ENCODE measurements at places on chromosomes 4 and X.

- DNase-seq: no peak
Observed at GRCh38 chr4:87783781-87784180, 15.6 kb upstream of the IBSP start.

DNA sequence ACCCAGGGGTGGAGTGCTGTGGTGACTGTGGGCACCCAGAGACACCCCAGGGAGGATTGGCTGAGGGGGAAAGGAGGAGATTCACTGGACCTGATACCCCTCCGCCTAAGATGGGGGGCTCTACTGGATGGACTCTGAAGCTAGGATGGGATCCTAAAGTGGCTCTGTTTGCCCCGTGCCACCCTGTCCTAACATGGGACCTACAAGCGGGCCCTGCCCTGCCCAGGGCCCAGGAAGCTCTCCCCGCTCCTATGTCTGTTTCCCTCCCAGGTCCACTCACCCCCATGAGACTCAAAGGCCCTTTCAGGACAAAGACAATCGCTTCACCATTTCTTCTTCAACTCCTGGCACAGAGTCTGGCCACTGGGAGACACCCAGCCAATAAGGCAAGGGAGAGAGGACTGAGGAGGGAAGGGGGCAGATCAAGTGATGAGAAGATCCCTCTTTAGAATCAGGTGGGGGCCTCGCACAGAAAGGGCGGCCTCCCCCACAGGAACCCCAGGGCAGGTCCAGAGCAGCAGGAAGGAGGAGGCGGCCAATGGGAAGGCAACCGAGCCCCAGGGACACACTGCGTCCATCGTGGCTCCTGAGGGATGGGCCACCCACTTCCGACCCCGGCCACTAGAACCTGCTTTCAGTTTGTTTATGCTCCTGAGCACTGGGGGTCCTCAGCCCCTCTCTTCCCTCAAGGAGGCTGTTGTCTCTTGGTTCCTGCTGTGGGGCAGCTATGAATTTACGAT is 155.4 kb downstream of the AFAP1 start:
- DNase-seq: no peak

- peak; percentile 57 for DNase-seq
Observed at GRCh38 chrX:41561045-41561444, 113.9 kb downstream of the NYX start.

- DNase-seq: no peak
Observed at GRCh38 chr4:36341936-36342335, 60.5 kb downstream of the DTHD1 start.

DNA sequence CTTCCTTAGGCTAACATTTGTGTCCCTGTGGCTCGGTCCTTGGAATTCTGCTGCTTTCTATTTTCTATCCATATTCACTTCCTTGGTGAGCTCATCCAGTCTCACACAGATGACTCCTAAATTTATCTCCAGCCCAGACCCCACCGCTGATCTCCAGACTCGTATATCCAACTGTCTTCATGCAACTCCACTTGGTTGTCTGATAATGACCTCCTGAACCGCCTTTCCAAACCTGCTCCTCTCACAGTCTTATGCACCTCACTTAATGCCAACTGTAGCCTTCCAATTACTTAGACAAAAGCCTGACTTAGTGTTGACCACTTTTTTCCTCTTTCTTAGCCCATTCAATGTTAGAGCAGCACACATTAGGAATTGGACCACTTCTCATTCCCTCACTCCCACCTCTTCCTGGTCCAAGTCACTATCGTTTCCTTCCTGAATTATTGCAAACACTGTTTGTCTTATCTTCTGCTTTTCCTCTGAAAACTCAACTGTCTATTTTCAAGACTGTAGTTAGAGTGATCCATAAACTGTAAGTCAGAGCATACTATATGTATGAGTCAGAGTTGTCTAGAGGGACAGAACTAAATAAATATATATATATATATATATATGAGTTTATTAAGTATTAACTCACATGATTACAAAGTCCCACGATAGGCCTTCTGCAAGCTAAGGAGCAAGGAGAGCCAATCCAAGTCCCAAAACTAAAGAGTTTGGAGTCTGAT is 292.5 kb downstream of the UNC5C start:
- no peak for DNase-seq

DNA sequence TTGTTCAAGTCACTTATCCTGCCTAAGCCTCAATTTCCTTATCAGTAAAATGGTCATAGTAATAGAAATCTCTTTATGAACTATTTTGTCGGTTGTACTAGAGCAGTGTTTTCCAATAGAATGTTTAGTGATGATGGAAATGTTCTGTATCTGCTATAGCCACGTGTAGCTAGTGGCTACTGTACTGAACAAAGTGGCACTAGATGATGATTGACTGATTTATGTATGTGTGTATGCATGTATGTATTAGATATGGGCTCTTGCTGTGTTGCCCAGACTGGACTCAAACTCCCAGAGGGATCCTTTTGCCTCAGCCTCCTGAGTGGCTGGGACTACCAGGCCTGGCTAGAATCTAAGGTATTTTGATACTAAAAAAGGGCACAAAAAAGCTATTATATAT is 24.7 kb upstream of the SLC9B1 start:
- no peak for DNase-seq

- no peak for DNase-seq
Observed at GRCh38 chr4:77493120-77493752, 112.4 kb upstream of the CXCL13 start.

DNA sequence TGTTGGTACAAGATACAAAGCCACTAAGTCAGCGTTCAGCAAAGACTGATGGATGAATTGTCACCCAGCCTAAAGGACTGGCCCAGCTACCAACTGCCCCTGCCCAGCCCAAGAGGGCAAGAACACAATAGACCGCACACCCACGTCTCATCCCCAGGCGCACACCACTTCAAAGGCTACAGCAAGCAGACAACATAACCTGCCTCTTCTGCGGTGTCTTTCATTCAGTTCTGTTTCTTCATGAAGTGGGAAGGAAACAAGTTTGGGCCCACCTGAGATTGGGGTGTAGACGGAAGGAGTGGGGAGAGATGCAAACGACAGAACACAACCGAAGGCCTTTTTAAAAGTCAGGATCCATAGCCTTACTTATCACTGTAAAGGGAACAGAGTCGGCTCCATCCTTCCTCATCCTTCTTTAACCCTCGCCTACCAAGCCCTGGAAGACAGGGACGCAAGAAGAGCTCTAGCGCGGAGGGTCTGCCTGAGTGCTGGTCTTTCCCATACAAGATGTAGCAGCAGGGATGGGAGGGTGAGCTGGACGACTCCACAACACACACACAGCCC is 691 bp downstream of the SCARB2 start:
- peak; percentile 40 for DNase-seq

DNA sequence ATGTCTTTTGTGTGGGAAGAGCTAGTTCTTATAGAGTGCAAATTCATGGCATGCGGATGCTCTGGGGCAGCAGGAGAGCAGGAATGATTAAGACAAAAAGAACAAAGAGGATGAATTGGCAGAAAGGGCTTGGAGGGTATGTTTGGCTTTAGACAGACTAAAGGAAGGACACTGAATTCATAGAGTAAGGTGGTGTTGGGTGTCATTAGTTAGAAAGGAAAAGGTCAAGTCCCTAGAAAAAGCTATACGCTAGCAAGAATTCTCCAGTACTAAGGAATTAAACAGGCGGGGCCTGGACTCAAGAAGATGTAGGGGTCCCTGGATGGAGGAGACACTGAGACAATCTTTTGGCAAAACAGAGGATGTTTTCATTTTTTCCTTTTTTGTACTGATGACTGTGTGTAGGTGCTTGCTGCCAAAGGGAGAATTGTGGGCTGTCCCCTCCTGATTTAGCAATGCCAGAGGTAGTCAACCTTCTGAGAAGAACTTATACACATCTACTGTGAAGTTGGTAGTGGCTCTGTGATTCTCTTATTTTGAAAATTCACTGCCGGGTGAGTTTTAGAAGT is 391.0 kb downstream of the SPRY1 start:
- DNase-seq: no peak

DNA sequence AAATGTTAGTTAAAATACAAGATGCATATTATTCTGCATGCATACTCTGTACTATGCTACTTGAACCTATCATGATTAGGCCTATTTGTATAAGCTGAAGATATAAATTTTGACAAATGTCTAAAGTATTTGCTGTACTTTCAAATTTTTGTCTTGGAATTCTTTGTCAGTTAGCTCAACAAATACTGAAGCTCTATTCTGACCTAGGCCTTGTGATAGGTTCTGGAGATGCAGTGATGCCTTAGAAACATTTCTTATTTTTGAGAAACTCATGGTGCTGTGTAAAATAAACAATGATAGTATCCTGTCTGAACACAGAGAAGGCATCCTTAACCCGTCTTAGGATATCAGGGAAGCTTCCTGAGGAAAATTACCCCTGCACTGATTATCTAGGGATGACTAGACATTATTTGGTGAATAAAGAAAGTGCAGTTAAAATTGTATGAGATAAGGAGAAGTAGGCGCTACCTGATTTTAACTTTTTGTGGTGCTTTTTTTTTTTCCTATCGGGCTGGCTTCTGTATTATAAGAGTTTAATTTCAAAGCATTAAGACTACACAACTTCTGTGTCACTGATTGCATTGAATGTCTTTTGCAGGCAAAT is 43.4 kb downstream of the MOB1B start:
- no peak for DNase-seq

- no peak for DNase-seq
Observed at GRCh38 chrX:49244207-49244606, 8.9 kb downstream of the CCDC22 start.

GRCh38 chrX:110153896-110154295 is 151.0 kb downstream of the TMEM164 start:
- DNase-seq: no peak

DNA sequence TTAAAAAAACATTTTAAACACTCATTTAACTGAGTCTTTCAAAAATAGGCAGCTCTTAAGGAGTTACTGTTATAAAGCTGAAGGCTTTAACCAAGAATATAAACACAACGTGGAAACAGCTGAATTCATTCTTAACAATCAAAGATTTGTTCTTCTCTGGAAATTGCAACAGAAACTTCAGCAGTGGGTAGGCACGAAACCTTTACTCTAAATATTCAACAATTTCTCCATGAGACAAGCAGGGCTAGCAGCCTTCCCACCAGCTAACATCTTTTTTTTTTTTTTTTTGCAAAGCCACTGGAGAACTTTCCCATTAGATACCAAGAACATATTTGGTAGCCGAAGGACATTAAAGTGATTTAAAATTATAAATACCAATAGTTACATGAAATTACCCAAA is 78.2 kb upstream of the PRSS48 start:
- no peak for DNase-seq

GRCh38 chr4:108432418-108432817 is 188.0 kb upstream of the RPL34 start:
- no peak for DNase-seq

GRCh38 chr4:107630185-107630705 is 89.8 kb downstream of the PAPSS1 start:
- no peak for DNase-seq

DNA sequence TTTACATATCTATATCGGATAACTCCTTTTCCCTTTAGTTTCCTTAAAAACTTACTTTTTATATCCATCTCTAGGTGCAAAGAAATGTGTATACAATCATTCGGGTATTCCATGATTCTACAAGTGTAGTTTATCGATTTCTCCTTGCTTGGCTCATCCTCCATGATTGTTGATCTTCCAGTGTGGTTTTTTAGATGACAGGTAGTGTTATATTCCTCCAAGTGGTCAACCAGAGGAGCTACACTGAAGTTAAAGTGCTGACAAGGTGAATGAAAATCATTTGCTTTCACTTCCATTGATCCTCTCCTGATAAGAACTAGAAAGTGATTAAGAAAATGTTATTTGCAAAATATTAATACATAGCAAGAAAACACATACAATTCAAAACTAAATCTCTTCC is 38.5 kb downstream of the TMEM156 start:
- DNase-seq: no peak

DNA sequence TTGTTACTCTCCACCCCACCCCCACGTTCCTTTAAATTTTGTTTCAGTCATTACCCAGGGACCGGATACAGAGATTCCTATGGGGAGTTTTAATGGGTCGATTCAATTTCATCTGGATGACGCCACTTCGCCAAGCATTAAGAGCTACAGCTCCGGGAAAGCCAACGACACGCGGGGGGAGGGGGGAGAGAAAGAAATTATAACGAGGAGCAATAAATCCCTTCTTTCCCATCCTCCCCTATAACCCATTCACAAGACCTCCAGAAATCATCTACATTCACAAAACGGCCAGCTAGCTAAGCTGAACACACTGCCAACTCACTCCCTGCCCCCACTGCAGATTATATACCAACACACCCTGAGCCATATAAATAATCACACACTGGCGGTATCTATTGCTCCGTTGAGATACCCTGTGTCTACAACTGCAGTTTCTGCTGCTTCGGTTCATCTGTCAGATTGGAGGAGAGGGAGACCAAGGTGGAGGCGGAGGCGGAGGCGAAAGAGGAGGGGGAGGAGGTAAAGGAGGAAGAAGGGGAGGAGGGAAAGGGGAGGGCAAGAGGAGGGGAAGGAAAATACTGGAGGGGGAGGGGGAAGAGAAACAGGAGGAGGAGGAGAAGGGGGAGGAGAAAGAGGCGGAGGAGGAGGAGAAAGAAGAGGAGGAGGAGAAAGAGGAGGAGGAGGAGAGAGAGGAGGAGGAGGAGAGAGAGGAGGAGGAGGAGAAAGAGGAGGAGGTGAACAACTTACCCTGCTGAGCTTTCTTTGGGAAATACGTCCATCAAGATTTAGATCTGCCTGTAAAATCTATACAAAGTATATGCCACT is 113.9 kb upstream of the VAMP7 start:
- peak; percentile 50 for DNase-seq

DNA sequence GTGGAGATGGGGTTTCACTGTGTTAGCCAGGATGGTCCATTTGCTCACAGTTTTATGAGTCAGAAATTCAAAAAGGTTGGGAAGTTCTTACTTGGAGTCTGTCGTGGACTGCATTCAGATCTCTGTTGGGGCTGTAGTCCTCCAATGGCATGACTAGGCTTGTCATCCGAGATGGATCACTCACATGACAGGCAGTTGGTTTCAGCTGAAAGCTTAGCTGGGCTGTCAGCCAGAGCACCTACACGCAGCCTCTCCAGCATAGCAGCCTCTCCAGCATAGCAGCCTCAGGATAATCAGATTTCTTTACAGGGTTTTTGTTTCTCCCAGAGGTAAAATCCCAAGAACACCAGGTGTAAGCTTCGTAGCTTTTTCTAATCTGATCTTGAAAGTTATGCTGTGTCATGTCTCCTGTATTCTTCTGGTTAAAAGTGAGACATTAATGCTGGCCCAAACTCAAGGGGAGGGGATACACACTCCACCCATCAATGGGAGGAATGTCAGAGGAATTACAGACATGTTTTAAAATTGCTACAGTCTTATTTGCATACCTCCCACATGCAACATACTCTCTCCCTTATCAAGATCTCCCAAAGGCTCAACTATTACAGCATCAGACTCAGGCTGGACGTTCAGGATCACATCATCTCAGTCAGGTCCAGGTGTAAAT is 31.6 kb upstream of the SOD3 start:
- no peak for DNase-seq
